GF-D8 (cell line): ENCODE measurements at places on chromosomes 5 and 9.

GRCh38 chr5:32852976-32853375 is 141.9 kb downstream of the NPR3 start:
- DNase-seq = no peak

DNA sequence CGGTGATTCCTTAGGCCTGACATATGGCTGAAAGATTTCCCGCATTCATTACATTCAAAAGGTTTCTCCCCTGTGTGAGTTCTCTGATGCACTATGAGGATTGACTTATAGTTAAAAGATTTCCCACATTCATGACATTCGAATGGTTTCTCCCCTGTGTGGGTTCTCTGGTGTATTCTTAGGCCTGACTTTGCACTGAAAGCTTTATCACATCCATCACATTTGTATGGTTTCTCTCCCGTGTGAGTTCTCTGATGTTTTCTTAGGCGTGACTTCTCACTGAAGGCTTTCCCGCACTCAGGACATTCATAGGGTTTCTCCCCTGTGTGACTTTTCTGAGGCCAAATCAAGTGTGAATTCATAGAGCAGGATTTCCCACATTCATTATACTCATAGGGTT is 35.8 kb downstream of the ZNF782 start:
- DNase-seq = no peak

DNA sequence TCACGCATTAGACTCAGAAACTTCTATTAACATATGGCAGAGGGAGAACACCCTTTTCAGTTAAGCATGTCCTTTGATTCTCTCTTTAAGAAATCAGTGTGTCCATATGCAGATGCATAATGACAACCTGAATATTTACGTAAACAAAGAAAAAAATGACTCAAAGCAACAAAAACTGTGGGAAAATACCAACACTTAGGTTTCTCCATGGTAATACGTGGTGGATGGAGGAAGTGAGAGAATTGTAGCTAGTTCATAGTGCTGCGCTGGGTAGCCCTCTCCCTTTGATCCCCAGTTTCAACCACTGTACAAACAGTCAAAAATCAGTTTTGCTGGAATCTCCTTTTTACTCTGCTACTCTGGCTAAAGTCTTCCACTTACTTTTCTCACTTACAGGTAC is 2.0 kb upstream of the MAP3K1 start:
- no peak for DNase-seq

- DNase-seq = no peak
Observed at GRCh38 chr5:133523961-133524586, 88.3 kb downstream of the FSTL4 start.

DNA sequence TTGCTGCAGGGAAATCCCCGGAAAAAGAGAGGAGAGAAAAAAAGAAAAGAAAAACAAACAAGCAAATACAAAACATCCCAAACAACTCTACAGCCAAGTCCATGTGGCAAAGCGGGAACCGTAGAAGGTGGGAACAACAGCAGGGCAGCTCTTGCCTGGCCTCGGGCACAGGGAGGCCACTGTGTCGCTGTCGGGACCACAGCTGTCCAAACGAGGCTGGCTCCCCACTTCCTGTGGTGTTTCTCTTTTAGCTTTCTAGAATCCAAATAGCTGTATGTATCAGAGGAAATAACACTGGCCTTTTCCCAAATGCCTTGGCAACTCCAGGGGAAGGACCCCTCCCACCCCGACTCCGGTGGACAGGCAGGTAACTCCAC is 41.6 kb upstream of the EQTN start:
- no peak for DNase-seq

DNA sequence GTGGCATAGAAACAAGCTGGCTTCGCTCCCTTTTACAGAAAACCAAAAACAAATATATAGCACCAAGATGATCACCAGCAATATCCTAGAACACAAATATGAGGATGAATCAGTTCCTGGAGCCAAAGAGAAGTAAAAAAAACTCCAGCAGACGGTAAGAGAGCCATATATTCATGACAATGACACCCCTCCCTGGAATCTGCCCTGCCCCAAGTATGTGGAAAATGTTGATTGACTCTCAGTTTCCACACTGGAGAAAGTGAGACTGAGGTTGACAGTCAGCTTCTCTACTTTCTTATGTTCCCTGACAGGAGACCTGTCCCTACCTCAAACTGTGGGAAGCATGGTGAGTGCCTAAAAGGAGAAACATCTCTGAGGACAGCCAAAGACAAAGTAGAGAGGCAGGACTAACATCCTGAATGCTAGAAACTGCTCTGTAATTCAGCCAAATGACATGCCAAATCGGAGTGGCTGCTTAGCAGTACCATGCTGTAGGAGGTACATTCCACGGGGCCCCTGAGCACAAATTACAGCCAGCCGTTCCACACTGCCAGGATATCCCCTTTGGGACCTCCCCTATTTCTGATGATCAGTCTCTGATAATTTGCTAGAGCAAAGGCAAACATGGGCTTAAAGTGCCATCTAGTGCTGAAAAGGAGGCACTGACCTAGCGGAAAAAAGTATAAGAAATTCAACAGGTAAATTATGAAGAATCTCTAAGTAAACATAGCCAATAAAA is 424.0 kb upstream of the RGMB start:
- no peak for DNase-seq

- DNase-seq = no peak
Observed at GRCh38 chr5:138645778-138646575, 70.8 kb upstream of the HSPA9 start.

- no peak for DNase-seq
Observed at GRCh38 chr5:157670662-157671591, at the start of gene C5orf52. C5orf52 (plus strand) TSS chr5:157671533; CDS start chr5:157671615, 82 bp downstream.

GRCh38 chr9:71003346-71003745 is 118.1 kb downstream of the TRPM3 start:
- no peak for DNase-seq

GRCh38 chr5:88806338-88806737 is 76.6 kb downstream of the MEF2C start:
- DNase-seq = no peak

- DNase-seq = peak; percentile 48
Observed at GRCh38 chr5:180873615-180874520, 12.8 kb upstream of the ZFP62 start.

GRCh38 chr9:133680250-133680975 is 44.2 kb downstream of the DBH start:
- no peak for DNase-seq

- no peak for DNase-seq
Observed at GRCh38 chr9:119961774-119962424, 592.7 kb upstream of the BRINP1 start.

- DNase-seq = no peak
Observed at GRCh38 chr5:4570047-4570995, 569.8 kb upstream of the ADAMTS16 start.

DNA sequence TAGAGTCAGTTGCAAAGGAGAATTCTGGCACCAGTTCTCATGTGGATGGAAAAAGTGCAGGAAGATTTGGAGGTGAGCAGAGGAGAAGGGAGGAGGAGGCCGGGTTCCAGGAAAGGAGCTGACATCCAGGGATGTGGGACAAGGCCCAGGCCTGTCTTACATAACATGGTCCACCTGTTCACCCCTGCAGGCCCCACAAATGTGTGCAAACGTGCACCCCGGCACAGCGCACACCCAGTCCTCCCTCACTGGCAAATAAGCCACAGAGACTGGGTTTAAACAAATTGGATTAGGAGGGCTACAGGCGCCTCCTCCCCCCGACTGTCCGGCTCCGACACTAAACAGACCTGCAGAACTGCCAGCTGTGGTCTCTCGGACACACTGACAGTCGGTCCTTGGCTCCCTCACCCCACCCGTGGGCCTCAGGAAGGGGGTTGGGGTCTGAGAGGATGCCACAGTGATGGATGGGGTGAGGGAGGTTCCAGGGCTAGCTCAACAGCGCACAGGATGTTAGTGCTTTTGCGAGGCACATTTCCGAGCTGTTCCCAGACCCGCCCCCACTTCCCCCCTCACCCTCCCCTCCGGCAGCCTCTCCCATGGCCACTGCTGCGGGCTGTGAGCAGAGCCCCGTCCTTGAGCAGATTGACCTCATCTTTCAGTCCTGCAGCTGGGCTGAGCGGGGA is 43.4 kb upstream of the IL17B start:
- no peak for DNase-seq

- DNase-seq = no peak
Observed at GRCh38 chr9:130740218-130741023, 46.8 kb downstream of the EXOSC2 start.

DNA sequence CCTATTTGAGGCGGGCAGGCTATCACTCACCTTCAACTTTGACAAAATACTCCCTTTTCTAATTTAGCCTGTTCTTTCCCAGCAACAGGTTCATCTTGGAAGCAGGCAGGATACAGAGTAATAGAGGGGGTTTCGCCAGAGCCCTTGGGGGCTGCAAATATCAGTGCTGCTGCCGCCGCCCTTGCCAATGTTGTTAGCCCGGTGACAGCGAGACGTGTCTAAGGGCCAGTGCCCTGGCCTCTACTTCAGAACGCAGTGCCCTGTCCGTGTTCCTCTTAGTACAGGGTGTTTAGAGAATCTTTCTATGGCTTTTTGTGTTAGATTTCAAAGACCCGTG is 703 bp downstream of the FAM120AOS start:
- DNase-seq = no peak

DNA sequence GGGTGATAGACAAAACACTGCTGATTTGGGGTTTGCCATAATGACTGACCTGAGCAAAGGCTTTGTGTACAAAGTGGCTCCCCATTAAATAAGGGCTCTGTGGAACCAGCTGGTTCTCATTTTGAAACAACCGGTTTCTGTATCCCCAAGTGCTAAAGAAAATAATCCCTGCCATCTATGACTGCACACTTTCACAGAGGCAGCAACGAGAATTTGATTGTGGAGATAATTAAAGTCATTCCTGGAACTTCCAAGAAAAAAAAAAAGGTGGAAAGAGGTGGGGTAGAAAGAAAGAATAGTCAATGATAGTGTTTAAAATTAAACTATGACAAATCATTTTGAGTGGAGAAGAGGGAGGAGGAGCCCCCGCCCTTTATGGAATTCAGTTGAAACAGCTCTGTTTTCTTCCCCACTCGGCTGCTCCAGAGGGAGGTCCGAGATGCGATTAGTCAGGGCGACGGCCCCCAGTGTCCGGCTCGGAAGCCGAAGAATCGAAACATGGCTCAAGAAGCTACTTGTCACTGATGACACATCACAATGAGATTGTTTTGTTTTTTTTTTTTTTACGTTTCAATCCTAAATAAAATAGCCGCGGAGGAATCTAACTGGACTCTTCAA is 38.4 kb downstream of the EBF1 start:
- no peak for DNase-seq

- no peak for DNase-seq
Observed at GRCh38 chr5:73862796-73863195, 236.8 kb downstream of the ARHGEF28 start.

DNA sequence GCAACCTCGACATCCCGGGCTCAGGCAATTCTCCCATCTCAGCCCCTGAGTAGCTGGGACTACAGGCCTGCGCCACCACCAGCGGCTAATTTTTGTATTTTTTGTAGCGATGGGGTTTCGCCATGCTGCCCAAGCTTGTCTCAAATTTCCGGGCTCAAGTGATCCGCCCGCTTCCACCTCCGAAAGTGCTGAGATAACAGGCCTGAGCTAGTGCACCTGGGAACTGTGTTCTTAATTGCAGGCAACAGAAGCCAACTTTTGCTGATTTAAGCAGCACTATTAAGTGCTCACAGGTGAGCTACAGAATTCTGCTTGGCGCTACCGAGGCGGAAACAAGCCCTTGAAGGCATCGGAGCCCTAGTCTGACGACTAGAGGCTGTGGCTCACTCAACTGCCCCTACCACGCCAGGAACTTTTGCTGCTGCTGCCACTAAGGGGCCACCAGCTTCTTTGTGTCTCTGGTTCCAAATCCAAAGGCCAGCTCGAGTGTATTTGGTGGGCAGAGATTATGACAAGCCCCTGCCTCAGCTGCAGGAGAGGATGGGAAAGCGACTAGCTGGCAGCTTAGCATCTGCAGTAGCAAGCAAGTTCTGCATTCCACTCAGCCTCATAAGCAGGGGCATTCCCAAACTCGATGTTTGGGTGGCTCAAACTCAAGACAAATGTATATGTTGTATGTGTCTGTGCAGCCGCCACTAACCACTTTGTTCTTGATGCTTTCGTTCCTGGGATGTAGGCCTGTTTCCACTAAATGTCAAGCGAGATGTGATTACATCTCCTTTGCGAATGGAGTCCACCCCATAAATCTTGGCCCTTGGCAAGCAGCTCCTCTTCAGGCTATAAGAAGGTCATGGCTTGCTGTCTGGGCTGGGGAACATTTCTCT is 10.6 kb upstream of the HMCN2 start:
- no peak for DNase-seq

DNA sequence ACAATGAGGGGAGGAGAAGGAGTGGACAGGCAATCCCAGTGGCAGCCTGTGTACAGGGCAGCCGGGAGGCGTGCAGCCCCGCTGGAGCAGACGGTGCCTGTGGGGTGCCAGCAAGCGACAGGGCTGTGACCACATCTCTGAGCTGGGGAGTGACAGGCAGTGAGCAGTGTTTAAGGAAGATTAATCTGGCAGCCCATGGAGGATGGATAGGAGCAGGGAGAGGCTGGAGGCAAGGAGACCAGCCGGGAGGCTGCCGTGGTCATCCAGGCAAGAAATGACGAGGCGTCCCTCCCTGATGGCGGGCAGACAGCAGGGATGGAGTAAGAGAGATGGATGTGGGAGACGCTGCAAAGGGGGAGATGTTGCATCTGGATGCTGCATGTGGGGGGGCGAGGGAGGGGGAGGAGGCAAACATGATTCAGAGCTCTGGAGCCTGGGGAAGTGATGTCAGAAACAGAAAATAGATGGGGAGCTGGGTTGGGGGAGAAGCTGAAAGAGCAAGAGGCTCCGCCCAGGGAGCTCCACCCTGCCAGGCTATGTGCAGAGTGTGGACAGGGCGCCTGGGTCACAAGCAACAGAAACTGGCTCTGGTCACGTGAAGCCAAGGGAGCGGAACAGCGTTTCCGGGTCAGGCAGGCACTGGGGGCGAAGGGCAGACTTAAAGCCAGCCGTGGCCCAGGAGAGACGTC is 12.6 kb downstream of the UNC5A start:
- DNase-seq = no peak

DNA sequence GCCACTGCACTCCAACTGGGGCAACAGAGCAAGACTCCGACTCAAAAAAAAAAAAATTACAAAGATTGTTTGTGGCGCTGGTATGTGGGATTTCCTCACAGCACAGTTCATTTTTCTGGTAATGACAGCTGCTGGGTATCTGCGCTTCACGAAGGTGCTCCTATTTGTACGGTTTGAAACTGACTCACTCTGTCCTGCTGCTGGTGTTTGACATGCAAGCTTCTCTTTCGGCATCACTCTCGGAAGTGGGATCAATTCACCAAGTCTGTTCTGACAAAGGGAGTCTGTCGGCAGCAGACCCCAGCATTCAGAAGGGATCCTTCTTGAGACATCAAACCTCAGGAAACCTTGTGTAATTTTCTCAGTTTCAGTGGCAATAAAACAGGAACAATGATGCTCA is 26.3 kb downstream of the MAML1 start:
- peak; percentile 68 for DNase-seq

DNA sequence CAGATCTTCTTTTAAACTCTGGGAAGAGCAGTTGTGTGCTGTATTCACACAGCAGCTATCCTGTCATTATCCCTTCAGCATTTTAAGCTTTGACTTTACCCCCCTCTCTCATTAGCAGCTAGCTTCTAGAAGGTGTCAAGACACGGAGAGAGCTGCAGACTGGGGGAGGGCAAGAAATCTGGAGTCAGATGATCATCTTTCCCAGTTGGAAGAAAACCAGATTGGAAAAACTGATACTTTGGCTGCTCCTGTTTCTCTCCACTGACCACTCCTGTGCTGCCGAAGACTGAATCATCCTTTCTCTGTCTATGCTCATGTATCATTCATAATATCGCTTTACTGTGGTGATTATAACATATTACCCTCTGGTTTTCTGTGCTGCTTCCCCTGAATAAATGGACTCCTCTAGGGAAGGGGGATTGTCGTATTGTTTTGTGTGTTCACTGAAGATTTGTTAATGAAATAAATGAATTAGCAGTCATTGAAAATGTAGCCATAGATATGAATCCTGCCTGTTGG is 75.1 kb downstream of the SH3GL2 start:
- DNase-seq = no peak
